ENCODE measurements at places on chromosomes 6 and 20.

- no peak for DNase-seq
Observed at GRCh38 chr6:162887981-162888689, 160.4 kb downstream of the PACRG start.

- no peak for DNase-seq
Observed at GRCh38 chr20:20606050-20606449, 106.4 kb downstream of the RALGAPA2 start.

DNA sequence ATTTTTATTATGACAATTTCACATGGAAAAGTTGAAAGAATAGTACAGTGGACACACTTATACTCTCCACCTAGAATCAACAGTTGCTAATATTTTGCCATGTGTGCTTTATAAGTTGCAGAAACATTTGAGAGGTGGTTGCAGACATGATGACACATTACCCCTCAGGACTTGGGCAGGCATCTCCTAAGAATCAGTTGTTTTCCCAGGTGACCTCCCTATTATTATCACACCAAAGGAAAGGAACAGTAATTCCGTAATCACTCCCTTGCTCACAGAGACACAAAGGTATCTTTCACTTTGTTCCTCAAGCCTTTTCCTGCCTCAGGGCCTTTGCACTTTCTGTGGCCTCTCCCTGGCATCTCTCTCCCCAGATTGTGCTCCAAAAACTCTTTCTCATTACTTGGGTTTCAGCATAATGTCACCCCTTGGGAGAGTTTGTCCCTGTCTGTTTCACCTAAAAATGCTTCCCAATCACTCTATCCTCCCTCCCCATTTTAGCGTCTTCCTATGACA, 5.9 kb upstream of the SULF2 start:
- no peak for DNase-seq

- no peak for DNase-seq
Observed at GRCh38 chr20:32326504-32326845, 31.7 kb upstream of the ASXL1 start.

DNA sequence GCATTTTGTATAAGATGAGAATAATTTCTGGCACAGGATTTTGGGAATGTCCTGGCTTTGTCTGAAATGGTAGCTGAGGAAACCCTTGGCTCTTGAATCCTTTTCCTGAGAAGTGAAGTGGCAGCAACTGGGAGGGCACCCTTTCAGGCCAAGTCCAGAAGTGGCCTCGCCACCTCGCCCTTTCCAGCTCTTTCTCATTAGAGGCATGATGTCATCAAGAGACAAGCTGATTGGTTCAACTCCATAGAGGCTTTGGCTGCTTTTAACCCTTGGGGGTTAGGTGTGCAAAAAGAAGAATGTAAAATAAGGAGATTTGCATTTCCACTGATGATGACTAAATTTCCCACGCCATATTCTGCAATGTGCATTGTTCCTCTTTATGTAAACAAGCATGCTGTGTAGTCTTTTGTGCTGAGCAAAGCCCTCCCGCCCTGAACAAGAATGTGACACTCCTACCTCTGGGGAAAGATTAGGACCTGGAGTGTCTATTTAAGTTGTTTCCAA, 116.5 kb downstream of the TCP11 start:
- DNase-seq: peak; percentile 71

DNA sequence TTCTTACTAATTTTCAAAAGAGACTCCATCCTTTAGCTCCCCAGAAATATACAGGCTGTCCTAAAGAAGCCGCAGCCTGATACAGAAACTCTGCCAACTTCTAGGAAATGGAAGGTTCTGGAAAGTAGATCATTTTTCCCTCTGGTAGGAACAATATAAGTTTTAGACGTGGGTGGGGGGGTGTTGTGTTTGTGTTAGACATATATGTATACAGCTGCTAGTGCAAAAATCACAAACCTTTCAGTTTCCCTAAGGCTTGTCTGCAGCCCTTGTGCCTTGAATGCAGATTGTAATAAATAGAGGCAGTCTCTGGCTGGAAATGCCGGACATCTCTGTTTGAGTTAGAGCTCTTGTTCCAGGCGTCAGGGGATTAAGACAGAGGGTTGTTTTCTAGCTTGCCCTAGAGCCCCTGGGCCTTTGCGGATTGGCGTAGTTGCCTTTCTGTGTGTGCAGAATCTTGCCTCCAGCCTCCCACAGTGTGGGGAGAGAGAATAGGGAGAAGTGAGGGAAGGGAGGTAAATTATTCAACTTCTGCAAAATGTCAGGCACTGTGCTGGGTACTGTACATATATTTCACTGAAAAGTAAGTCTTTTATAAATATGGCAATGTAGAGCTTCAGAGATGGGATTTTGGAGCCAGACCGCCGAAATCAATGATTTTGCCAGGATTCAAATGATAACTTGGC, 269.7 kb downstream of the PRL start:
- no peak for DNase-seq

GRCh38 chr6:150207931-150208570, 65.2 kb downstream of the PPP1R14C start:
- peak; percentile 50 for DNase-seq

DNA sequence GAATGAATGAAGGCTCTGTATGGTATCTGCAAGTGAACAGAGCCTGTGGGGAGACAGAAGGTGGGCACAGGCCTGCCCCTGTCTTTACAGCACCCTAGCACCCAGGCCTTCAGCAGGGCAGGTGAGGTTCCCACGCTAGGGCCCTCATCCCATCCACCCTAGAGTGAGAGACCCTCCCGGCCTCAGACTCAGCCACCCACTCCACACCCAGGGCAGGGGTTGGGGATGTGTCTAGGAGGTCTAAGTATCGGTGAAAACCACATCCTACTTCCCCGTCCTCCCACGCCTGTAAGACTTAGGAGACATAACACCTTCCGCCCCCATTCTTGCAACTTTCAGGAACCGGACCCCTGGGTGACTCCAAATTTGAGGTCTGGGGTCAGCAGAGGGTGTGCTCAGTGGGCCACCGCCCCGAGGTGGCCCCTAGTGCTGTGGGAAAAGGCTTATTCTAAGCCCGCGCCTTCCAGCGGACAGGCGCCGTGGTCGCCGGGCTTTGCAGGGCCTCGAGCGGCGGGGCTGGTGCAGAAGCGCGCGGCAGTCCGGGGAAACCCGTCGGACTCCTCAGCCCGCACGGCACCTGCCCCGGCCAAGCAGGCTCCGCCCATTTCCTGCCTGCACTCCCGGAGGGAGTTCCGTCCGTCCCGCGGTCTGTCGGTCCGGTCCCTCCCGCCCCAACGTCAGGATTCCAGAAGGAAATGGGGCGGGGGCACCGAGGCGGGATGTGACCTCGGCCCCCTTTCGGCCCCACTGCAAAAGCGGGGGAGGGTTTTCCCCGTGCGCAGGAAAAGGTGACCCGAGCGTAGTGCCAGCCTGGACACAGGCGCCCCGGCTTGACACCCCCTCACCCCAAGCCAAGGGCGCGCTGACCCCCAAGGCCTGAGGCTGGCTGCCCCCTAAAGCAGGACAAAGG, 868 bp downstream of the SAMD10 start:
- no peak for DNase-seq

DNA sequence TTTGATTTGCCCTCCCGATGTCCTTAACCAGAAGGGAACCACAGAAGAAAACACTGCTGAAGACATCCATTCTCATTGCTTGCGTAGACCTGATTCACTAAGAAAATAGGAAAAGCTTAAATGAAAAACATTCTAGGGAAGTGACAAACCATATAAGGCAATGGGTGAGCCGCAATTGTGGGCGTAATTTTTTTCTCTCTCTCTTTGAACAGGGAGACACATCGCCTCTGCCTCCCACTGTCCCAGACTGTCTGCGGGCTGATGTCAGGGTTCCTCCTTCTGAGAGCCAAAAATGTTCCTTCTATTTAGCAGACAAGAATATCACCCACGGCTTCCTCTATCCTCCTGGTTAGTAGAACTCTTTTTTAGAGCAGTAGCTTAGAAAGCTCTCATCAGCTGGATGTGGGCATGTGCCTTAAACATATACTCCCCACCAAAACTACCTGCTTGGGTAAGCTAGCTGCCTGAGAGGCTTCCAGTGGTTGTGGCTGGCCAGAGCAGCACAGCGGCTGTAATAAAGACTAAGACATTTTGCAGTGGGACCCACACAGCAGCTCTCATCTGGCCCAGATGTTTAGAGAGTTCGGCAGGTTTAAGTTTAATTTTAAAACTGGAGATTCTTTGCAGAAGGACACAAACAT, 22.7 kb upstream of the CTAGE9 start:
- DNase-seq: peak; percentile 68

DNA sequence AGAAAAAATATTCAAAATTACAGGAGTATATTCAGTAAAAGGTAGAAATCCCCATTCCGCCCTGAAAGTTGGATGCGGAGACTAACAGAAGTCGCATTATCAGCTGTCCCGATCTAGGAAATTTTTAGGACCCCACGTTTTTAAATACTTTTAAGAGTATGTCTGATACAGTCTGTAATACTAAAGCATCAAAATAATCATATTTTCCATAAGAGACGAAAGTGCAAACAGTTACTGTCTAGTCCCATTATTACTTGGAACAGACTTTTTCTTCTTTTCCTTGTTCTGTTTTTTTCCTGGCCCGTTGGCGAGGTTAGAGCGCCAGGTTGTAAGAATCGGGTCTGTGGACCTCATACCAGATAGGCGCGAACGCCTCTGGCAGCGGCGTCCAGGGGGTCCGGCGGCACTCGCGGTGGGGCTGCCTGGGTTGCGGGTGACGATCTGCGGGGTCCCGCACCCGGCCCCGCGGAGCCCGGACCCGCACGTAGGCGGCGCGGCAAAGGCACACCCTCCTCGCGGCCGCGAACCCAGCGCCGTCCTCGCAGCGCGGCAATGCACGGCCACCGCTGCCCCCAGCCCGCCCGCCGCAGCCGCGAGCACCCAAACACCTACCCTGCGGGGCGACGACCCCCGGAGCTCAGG, 460 bp downstream of the PLAGL1 start:
- no peak for DNase-seq

DNA sequence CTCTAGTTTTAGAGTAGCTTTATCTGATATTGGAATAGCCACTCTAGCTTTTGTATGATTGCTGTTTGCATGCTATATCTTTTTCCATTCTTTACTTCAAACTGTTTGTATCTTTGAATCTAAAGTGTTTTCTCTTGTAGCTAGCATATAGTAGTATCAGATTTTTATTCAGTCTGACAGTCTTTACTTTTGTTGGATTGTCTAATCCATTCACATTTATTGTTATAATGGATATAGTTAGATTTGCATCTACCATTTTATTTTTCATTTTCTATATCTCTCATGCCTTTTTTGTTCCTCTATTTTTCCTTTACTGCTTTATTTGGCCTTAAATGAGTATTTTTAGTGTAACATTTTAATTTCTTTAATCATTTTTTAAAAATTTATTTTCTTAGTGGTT, 52.1 kb downstream of the PHACTR3 start:
- no peak for DNase-seq

- DNase-seq: peak; percentile 22
Observed at GRCh38 chr20:41587523-41587922, 30.7 kb downstream of the CHD6 start.

- DNase-seq: peak; percentile 24
Observed at GRCh38 chr6:111664565-111665030, 58.9 kb upstream of the TRAF3IP2 start.

- DNase-seq: no peak
Observed at GRCh38 chr20:40718214-40718977, 29.4 kb upstream of the MAFB start.

DNA sequence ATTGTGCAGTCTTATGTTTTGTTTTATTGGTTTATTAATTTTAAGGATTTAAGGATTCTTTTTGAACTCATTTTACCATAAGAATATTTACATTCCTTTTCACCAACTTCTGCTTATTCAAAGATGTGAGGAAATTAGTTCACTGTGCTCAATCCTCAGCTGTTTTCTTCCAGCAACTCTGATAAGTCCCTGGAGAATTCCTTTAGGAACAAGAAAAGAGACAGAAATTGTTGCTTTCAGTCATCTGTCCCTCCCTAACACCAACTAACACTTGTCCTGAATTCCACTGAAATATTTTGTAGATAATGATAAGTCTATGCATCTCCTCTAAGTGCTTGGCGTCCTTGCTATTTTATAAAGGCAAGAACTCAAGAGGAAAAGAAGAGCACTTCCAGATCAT, 334.8 kb upstream of the MARCKS start:
- no peak for DNase-seq

All from AG08395 (cell line).